ENCODE measurements at places on chromosomes 16 and 17.

DNA sequence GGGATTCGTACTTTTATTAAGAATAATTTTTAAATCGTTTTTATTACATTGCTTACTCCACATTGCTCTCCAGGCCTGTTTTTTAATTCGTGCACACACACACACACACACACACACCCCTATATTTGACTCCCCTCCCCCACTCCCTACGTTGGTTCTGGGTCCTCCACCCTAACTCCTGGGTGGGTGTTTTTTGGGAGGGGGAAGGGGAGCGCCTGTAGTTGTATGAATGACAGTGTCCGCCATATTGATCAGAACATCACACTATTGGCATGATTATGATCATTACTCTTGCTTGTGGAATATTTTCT lies 1.3 kb downstream of the GNAO1 start:
- no peak for DNase-seq

DNA sequence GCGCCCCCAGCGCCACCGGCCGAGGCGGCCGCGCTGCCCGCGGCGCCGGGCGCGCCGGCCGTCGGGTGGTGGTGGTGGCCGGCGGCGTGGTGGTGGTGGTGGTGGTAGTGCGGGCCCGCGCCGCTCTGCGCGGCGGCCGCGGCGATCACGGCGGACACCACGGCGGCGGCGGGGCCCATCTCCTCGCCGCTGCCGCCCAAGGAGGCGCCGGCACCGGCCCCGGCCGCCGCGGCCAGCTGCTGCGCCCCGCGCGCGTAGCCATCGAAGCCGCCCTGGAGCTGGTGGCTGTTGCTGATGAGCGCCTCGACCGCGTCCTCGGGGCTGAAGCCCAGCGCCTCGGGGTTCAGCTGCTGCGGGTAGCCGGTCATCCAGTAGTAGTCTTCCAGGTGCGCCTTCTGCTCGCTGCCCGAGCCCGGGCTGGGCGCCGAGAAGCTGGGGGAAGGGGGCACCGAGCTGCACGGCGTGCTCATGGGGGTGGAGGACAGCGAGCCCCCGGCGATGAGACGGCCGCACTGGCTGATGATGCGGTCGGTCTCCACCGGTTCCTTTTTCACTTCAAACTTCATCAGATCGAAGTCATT lies 1.2 kb downstream of the MAF start:
- DNase-seq, result peak; percentile 63

GRCh38 chr17:42307362-42307927 lies 19.1 kb downstream of the STAT5A start:
- no peak for DNase-seq

GRCh38 chr17:27236717-27237315 lies 57.1 kb upstream of the WSB1 start:
- DNase-seq, result peak; percentile 81

- no peak for DNase-seq
These were observed 34.1 kb downstream of the ITFG1 start for GRCh38 chr16:47426806-47427205.

GRCh38 chr17:74780443-74781238 lies 4.5 kb upstream of the NAT9 start:
- peak; percentile 29 for DNase-seq

GRCh38 chr17:2064980-2065785 lies 10.3 kb downstream of the HIC1 start:
- peak; percentile 60 for DNase-seq

DNA sequence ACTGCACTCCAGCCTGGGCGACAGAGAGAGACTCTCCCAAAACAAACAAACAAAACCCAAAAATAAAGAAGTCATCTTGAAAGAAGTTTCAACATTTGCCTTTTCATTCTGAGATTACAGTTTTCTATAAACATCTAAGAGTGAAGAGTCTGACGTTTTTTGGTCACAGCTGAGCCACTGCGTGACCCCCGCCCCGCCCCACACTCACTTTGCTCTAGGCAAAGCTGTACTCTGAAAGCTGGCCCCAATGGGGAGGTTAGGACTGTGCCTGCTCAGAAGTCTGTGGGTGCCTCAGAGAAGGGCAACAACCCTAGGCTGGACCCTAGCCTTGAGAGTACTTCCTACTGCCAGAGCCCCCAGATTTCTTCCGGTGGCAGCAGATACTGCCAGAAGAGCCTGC lies 19.3 kb downstream of the CYB5D2 start:
- no peak for DNase-seq

GRCh38 chr16:77116856-77117255 lies 74.1 kb upstream of the MON1B start:
- no peak for DNase-seq

- no peak for DNase-seq
These were observed 52.1 kb downstream of the CDH11 start for GRCh38 chr16:65069766-65070165.

GRCh38 chr17:80986046-80986445 lies 5.6 kb upstream of the CHMP6 start:
- no peak for DNase-seq

- no peak for DNase-seq
These were observed 560 bp downstream of the RAI1 start for GRCh38 chr17:17681744-17682292.

- peak; percentile 61 for DNase-seq
These were observed 3.0 kb downstream of the SECTM1 start for GRCh38 chr17:82330322-82331239.

- peak; percentile 80 for DNase-seq
These were observed 27.9 kb downstream of the GABARAPL2 start for GRCh38 chr16:75593825-75594820.

- no peak for DNase-seq
These were observed 19.8 kb downstream of the PAFAH1B1 start for GRCh38 chr17:2613089-2613808.

DNA sequence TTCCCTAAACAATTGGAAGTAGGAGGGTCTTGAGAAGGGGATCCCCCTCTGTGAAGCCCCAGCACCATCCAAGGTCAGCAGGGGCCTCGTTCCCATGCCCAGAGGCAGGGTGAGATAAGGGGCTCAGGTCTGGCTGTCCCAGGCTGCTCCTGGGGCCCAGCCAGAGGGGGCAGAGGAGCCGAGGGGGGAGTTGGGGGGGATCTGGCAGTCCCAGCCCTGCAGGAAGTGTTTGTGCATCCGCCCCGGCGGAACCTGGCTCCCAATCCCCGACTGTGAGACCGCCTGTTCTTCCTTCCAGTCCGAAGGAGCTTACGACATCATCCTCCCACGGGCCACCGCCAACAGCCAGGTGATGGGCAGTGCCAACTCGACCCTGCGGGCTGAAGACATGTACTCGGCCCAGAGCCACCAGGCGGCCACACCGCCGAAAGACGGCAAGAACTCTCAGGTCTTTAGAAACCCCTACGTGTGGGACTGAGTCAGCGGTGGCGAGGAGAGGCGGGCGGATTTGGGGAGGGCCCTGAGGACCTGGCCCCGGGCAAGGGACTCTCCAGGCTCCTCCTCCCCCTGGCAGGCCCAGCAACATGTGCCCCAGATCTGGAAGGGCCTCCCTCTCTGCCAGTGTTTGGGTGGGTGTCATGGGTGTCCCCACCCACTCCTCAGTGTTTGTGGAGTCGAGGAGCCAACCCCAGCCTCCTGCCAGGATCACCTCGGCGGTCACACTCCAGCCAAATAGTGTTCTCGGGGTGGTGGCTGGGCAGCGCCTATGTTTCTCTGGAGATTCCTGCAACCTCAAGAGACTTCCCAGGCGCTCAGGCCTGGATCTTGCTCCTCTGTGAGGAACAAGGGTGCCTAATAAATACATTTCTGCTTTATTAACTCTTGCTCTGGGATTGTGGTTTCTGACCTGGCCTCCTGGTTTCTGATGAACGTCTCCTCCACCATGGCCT lies 14.9 kb downstream of the GPRC5C start:
- DNase-seq, result no peak

- DNase-seq, result peak; percentile 92
These were observed 22.6 kb downstream of the NDE1 start for GRCh38 chr16:15672514-15673167.

DNA sequence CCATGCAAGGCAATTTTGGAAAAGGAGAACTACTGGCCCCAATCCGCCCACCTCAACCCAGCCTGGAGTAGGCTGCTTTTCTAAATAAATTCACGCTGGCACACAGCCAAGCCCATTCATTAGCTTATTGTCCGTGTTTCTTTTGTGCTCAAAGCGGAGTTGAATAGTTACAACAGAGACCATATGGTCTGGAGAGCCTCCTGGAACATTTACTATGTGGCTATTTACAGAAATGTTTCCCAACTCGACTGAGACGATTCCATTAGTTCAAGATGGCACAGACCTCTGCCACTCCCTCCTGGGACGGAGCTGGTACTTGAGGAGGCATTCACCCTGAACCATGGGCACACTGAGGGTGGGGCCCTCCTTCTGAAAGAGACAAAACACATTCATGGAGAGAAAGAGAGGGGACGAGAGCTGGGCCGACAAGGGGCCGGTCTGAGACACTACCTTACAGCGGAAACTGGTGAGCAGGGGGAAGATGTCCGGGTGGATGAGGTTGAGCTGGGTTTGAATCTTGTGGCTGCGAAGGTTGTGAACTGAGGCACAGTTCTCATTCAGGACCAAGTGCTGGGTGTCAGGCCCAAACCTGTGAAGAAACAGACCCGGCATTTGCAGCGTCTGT lies 15.7 kb downstream of the ELAC2 start:
- peak; percentile 48 for DNase-seq

GRCh38 chr16:1206326-1206725 lies 18.7 kb downstream of the TPSG1 start:
- DNase-seq, result no peak

- DNase-seq, result no peak
These were observed 3.7 kb downstream of the PEMT start for GRCh38 chr17:17587614-17588337.

DNA sequence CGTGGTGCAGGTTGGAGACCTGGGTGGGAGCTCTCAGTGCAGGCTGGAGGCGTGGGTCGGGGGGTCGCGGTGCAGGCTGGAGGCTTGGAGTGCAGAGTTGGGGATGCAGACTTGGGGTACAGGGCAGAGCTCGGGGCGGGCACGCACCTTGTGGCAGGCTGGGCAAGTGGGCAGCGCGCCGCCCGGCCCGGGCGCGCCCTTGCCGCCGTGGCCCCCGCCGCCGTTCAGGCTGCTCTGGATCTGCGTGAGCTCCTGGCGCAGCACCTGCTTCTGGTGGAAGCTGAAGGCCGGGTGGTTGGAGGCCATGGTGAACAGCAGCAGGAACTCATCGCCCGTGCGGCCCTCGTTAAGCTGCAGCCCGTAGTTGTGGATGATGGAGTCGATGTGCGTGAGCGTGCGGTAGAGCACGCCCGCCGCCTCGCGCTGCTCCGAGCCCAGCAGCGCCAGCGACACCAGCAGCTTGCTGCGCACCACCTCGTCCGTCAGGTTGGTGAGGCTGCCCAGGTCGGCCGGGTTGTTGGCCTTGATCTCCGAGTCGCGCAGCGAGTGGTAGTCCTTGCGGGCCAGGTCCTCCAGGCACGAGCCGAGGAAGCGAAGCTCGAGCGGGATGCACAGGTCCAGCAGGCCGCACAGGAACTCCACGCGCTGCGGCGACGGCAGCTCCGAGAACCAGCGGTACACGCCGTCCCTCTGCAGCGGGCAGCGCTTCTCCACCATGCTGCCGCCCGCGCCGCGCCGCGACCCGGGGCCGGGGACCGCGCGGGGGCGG lies 1.1 kb downstream of the ZCCHC14 start:
- peak; percentile 64 for DNase-seq

DNA sequence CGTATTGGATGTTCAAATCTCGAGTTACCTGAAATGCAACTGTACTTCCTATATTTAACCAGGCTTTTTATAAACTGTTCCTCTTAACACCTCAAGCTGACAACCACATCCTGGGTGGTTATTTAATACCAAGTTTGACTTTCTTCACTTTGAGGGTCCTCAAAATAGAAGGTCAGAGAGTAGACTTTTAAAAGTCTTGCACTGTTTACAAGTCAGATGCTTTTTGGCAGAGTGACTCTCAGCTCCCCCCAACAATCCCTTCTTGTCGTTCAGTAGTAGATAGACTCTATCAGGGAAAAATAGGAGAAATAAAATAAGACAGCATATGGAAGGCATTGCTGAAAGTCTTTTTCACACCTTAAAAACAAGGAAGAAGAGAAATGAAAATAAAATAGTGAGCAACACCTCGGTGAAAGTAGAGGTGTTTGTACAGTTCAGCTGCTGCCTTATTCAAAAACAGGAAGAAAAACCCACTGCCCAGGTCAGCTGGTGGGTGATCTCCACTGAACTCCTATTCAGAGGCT lies 650.4 kb downstream of the WWOX start:
- DNase-seq, result no peak

DNA sequence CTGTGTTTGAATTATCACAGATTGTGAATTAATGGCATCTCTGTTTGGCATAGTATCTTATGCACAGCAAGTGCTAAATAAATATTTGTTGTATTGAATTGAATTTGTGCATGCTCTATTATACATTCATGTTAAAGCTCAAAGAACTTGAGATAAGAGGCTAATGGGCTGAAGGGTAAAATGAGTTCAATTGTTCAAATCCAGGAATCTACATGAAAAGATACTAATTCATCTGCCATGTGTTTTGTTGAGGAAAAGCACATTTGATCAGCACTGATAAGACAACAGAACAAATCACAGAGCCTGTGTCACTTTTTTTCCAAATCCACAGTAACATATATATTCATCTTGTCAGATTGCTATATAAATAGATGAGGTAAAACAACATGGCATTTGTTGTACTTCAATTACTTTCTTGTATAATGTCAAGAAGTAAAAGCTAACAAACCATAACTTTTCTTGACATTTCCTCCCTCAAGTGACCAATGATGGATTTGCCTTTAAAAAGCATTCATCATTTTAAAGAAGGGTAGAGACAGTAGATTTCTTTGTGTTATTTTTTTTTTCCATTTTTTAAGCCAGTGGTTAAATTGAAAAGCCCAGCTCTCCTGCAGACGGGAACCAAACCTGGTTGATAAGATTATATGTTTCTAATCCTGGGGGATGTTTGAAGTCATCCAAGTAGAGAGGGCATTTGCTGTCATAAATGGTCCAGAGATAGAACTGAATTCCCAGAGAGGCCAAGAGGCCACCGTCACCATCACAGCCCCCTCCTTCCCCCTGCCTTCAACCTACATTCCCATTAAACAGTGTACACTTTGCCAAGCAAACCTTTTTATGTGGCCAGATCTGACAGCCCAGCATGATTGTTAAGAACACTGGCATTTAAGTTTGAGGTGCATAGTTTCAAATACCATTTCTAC lies 123.0 kb downstream of the CHD9NB start:
- DNase-seq, result no peak

DNA sequence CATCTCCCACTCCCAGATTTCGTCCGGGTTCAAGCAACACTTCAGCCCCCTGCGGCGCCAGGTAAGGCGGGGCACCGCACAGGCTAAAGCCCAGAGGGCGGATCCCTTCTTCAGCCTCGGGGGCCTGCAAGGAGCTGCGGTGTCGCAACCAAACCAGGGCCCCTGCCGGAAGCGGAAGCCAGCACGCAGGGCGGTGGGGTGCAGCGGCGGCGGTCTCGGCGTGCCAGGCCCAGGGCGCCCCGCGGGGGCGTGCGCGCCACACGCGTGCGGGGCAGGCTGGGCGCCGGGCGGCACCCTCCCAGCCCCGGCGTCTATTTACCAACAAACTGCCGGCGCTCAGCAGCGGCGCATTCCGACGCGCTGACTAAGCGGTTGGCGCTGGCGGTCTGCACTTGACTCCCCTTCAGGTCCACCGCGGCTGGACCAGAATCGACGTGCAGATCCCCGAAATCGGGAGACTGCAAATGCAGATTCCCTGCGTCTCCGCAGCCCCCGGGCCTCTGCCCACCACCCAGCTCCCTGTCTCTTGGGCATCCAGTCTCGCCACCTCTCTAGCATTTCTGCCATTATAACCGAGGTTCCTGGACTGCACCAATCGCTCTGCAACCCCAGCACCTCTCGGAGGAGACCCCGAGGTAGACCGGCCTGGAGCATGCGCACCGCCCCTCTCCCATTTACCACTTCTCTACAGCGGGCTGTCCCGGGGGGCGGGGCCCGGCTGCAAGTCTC lies 421 bp upstream of the DLX4 start:
- DNase-seq, result peak; percentile 87

Measured in astrocyte of the hippocampus (primary cell).